ENCODE measurements at places on chromosomes 11 and 22.

DNA sequence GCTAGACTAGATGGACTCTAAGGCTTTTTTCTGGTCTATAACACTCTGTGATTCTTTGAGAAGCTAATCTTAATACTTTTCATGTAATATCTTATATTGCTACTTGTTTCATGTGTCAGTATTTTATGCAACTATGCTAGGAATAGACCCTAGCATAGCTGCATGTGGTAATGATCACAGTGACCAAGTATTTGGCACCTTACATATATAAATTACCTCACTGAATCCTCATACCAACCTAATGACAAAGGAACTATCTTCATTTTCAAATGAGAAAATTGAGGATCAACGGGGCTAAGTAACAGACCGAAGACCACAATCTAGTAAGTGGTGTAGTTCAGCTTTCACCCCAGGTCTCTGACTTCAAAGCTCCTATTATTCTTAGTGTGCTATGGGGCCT lies 327.3 kb upstream of the PITPNB start:
- DNase-seq: no peak

DNA sequence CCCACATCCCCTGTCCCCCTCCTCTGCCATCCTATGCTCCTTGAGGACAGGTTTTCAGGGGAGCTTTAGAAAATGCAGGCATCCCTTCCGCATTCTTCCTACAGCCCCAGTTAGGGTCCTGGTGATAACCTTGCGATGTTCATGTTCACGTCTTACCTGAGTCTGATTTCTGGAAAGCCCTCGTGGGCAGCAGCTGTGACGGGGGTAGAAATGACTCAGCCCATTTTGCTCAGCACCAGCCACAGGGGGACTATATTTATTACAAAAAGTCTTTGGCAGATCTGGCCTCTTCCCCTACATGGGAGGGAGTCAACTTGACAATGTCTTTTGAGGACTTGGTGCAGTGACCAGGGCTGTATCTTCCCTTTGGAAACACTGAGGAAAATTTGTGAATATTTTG lies 12.3 kb downstream of the PKNOX2 start:
- DNase-seq: no peak

DNA sequence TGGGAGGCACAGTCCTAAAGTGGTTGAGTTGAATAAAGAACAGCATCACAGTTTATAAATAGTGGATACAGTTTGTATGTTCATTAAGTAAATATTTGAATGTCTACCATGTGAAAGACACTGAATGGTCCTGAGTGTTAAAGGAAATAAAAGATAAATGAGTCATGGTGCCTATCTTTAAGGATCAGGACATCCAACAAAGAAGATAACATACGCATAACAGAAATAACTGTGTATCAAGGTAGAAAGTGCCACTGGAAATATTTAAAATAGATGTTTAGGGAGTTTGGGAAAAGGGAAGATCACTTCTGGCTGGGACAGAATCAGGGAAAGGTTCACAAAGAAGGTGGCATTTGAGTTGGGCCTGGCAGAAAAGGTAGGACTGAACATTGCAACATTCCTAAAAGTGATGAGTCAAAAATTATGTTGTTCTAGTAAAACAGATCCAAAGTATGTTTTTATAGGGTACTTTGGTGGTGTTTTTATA lies 41.5 kb downstream of the CSTPP1 start:
- no peak for DNase-seq

GRCh38 chr11:82927264-82927880 lies 25.8 kb downstream of the DDIAS start:
- peak; percentile 74 for DNase-seq

DNA sequence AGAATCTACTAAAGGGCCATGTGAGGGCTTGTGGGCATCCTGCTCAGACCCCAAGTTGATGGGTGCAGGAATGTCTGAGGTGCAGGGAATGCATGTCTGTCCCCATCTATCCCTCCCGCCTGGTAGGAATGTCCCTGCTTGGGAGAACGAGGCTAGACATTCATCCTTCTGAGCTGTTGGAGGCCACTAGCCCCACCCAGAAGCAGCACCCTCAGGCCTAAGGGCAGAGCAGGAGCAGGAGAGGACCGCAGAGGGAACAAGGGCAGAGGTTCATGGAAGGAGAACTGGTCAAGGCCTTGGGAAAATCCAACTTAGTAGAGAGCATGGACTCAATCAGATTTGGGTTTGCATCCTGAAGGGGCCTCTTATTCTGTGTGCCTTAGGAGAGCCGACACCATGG lies 22.1 kb upstream of the LMO1 start:
- DNase-seq: no peak

DNA sequence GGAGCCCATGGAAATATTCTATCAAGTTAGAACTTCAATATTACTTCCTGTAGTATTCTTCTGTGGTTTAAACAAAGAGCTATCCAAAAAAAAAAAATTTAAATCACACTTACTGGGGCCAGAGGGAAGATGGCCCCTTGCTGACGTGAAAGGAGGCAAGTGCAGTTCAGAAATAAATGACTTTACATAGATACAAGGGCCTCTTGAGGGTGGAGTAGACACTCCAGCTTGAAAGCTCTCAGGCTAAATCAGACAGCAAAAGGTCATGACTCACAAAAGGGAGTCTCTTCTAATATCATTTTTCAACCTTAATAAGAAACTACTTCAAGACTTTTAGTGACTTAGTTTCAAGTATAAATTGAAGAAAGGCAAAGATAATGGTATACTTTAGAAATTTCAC lies 1160.3 kb downstream of the FAM181B start:
- no peak for DNase-seq

GRCh38 chr11:7450836-7451235 lies 34.5 kb upstream of the OLFML1 start:
- DNase-seq: no peak

DNA sequence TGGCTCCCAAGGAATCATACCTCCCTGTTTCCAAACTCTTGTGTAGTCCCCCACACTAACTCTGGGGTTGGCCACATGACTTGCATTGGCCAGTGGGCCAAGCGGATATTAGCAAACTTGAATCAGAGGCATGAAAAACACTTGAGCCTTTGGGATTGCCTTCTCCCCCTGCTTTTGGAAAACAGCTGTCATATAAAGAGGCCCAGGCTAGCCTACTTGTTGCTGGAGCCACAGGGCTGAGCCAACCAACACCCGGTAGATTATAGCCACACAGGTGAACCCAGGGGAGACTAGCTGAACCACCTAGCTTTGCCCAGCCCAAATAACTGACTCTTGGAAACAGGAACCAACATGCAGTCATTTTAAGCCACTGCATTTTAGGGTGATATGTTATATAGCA lies 354.8 kb downstream of the TENM4 start:
- DNase-seq: no peak

DNA sequence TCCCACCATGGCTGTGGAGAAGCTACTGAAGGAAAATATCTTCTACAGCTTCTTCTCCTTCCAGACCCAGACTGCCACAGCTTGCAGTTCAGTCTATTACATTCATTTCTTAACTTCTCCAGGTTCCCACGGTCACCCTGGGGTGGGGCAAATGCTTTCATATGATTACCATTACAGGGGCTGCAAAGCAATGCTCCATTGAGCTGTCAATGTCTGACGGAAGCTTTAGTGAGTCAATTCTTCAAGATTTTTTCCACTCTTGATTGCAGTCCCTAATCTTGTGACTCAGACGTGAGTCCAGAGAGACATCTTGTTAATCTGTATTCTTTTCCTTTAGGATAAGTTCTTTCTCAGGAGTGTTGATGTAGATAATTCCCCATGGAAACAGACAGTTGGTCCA lies 233.4 kb upstream of the DDI1 start:
- no peak for DNase-seq

DNA sequence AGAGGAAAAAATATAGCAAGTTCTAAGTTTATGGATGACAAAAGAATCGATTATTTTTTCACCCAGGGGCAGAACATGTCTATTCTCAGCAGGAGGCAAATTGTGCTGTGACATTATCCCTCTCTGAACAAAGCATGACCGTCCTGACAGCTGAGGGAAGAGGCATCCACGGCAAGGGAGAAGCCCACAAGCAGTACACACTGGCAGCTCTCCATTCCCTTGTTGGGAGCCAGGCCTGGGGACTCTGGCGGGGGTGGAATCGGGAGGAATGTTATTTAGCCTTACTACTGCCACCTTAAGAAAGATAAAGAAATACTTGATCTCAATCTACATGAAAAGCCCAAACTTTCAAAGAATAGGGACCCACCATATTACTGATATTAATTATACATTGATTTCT lies 3.4 kb downstream of the KIRREL3 start:
- DNase-seq: no peak

DNA sequence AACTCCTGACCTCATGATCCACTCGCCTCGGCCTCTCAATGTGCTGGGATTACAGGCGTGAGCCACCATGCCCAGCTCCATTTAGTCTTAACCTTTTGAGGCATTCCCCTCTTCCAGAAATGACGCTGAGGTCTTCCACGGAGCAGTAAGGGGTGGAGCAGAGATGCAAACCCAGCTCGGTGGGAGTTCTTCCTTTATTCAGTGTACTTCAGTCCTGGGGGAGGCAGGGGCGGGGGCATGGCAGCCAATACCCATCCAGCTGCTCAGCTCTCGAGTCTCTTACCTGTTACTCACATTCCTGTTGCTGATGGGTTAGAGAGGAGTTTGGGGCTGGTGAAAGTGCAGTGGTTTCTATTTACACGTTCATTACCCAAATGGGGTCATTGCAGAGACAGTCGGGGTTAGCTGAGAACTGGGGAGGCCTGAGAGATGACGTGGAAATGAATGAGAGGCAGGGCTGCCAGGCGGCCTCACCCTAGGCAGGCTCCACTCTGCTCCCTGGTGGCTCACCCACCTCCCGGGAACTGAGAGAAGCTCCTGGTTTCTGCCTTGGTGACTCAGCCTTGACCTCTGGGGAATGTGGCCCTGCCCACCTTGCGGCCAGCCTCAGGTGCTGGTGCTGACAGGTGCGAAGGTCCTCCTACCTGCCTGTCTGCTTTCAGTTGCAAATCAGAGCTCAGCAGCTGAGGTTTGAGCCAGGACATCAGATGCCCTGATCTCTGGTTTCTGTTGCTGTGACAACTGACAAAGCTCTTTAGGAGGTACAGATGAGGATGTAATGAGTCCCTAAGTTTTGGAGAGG lies 13.4 kb upstream of the ST14 start:
- no peak for DNase-seq

- DNase-seq: no peak
Measured at GRCh38 chr11:91932151-91932821, 292.3 kb upstream of the FAT3 start.

DNA sequence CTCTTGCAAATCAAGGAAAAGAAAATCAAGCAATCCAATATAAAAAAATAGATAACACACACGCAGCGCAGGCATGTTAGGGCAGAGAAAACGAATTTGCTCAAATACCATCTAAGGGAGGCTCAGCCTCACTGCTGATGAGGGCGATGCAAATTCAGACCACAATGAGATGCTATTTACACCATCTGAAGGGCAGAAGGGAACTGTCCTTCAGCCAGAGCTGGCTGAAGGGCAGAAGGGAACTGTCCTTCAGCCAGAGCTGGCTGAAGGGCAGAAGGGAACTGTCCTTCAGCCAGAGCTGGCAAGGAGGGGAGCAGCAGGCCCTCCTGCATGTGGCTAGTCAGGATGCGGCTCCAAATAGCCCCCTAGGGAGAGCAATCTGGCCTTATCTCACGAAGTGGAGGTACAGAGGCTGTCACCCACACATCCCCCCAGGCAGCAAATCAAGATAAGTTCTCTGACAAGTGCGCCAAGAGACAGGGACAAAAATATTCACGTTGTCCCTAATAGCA lies 7.6 kb upstream of the SLC39A13 start:
- DNase-seq: no peak

DNA sequence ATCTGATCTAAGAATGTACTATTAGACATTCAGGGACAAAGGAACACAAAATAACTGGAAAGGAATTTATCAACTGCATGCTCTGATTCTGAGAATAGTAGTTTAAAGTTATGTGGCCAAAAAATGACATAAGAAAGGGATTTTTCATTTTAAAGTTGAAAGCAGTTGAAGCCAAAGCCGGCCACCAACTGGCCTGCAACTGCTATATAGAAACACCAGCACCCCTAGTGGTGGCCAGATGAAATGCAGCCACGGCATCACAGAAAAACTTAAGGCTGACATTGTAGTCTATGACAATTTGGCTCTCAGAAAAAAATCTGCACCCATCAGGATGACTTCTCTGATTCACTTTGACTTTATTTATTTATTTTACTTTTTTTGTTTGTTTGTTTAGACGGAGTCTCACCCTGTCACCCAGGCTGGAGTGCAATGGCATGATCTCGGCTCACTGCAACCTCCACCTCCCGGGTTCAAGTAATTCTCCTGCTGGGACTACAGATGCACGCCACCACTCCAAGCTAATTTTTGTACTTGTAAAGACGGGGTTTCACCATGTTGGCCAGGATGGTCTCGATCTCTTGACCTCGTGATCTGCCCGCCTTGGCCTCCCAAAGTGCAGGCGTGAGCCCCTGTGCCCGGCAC lies 59.2 kb downstream of the SLC35F2 start:
- DNase-seq: peak; percentile 55

- no peak for DNase-seq
Measured at GRCh38 chr11:111213256-111213655, 32.3 kb upstream of the POU2AF2 start.

- no peak for DNase-seq
Measured at GRCh38 chr11:78812513-78813293, 238.0 kb upstream of the NARS2 start.

GRCh38 chr22:27879923-27880322 lies 39.1 kb downstream of the PITPNB start:
- DNase-seq: peak; percentile 24

DNA sequence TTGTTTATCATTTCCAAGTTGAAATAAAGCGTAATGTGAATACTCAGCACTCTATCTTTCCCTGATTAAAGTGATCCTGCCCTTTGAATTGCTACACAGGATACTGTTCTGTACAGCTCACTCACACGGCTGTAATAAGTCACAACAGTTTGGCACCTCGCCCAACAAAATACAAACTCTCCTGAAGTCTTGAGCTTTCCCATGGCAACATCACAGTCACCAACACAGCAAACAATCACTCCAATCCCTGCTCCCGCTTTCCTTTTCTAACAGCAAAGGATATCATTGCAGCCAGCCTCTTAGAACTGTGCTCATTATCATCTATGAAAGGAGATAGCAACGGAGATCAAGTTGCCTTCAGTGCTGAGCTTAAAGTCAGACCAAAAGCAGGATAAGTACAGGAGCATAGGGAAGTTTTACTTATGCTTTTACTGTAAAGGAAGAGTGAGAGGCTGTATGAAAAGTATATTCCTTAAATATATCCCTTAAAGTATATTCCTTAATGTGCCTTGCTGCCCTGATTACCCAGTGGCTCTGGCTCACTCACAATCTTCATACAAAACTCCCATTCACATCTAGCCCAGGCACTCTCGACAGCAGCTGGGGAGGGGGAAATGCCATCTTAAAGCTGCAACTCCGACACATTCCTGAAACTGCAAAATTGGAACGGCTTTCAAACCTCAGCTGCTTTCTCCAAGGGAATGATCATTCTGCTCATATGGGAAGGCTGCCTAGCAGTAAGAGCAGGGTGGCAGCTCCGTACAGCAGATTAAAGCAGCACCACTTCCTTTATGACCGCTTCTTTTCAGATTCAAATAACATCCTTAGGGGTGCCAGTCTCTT lies 35.8 kb downstream of the MAML2 start:
- DNase-seq: no peak

Measured in hematopoietic multipotent progenitor cell treated with erythropoietin and hydrocortisone succinate and interleukin-3 and kit ligand, for 15 days (in vitro differentiated cells).